ENCODE measurements at places on chromosomes 5 and 9.

DNA sequence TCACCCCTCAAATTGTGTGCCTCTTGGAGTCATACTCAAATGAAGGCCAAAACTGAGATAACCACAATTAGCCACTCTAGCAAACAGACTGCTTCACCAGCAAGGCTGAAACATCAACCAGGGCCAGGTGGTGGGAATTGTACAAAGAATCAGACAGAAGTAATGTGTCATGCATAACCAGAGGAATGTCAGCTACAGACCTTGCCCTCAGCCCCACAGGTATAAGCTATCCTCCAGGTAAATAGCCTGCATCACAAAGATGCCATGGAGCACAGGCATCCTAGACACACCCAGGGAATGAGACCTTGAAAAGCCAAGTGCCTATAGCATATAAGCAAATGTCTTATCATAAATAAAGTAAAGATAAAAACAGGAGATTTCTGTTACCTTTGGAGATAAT, 242.7 kb downstream of the CETN3 start:
- no peak for DNase-seq

- DNase-seq: no peak
These were observed 52.4 kb upstream of the COX7C start for GRCh38 chr5:86565197-86565789.

DNA sequence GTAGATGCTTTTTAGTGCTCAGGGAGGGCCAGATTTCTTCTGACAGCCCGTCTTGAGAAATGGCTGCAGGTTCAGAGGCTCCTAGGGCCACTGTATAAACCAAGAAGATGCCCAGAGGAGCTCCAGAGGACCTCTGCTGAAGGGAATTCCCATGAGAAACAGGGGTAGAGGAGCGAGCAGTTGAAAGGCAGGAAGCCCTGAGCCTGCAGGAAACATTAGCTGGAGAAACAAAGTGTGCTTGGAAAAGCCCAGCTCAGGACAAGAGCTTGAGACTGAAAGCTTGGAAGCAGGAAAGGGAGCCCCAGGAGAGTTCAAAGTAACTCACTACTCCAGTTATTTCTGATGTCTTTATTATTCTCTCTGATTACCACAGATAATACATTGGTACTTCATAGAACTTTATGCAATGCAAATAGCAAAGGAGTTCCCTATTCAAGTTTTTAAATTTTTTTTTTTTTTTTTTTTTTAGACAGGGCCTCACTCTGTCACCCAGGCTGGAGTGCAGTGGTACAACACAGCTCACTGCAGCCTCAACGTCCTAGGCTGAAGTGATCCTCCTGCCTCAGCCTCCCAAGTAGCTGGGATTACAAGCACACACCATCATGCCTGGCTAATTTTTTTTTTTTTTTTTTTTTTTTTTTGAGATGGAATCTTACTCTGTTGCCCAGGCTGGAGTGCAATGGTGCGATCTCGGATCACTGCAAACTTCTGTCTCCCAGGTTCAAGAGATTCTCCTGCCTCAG, 16.5 kb downstream of the HBEGF start:
- no peak for DNase-seq

DNA sequence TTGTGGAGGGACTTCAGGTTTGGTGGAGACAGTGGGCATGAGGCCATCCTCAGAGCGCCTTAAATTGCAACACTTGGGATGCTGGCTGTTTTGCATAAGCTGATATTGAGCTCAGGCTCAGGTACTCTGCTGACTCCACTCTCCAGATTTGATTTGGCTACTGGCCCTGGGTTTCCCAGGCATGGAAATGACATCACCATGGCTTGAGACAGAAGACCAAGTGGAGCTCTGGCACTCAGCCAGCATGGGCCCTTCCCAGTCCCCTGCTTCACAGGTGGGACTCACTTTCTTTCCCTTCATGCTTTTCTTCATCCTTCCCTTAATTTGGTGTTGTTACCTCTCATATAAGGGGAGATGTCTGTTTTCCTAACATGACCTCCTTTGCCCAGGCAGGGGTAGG, 72.0 kb upstream of the IL12B start:
- DNase-seq: no peak

DNA sequence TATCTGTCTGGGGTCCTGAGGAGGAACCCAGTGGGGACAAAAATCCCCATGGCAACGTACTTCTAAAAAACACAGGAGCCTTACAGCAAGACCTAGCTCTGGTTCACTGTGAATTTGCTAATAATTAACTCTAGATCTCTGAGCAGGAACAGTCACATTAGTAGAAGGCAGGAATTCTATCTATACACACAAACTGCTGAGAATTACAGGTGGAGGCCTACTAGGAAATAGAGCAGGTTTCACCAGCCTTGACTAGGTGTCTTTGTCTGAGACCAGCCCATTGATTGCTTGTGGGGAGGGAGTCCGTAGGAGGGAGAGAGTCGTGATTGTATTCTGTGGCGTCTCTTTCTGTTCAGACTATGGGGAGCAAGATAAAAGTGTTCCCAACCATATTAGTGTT, 44.8 kb downstream of the PRLR start:
- DNase-seq: no peak

- DNase-seq: no peak
These were observed 38.2 kb upstream of the CEP72 start for GRCh38 chr5:573976-574375.

DNA sequence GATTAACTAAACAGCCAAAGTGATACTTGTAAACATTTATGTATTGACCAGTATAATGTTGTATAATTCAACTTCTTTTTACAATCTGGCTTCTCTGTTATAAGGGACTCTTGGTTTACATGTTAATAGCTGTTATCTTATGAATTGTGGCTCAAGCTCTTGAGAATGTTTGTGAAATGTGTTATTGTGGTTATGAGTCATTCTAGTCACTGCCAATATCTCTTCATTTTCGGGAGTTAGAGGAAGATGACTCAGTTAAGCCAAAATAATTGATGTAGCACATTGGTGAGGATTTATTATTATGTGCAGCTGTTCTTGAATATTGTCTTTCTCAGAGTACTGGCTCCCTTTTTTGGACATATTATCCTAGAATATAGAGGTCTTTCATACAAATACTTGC, 655.2 kb upstream of the RIOK2 start:
- DNase-seq: peak; percentile 92

- DNase-seq: peak; percentile 94
These were observed 459.3 kb upstream of the MEF2C start for GRCh38 chr5:89342106-89342876.

DNA sequence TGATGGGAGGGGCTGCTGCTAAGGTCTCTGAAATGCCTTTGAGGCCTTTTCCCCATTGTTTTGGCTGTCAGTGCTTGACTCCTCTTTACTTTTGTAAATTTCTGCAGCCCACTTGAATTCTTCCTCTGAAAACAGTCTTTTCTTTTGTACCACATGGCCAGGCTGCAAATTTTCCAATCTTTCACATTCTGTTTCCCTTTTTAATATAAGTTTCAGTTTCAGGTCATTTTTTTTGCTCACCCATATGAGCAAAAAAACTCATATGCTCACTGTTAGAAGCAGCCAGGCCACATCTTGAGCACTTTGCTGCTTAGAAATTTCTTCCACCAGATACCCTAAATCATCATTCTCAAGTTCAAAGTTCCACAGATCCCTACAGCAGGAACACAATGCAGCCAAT, 234.6 kb upstream of the ADRA1B start:
- DNase-seq: no peak

GRCh38 chr9:136441191-136441680, 1.6 kb upstream of the INPP5E start:
- peak; percentile 38 for DNase-seq

GRCh38 chr9:81211741-81212140, 477.6 kb downstream of the TLE1 start:
- DNase-seq: no peak

DNA sequence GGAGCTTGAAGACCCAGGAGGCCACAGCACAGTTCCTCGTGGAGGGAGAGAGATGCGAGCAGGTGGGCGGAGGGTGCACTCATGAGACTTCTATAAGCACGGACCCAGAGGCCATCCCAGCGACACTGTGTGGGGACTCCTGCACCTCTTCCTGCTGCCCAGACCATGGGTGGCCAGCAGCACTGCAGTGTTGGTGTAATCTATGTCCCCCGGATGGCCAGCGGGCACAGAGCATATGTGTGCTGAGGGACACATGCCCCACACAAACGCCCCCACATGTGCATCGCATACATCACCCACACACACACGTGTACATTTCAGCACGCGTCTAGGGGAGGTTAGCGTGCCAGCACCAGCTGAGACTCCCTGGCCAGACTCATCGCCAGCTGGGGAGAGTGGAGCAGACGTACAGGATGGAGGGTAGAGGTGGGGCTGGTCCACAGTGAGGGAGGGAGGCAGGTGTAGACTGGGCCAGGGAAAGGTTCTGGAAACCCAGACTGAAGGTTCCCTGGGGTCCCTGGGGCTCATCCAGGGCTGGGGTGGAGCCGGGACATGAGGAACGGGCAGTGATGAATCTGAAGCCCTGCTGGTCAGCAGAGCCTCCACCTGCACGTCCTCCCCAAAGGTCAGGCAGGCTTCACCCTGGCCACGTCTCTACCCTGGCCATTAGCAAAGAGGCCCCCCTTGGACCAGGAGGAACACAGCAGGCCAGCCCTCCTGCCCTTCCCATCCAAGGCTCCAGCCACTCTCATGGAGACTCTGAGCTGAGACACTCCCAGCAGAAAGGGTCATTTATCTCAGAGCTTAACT, 27.6 kb downstream of the ADAMTS2 start:
- no peak for DNase-seq

DNA sequence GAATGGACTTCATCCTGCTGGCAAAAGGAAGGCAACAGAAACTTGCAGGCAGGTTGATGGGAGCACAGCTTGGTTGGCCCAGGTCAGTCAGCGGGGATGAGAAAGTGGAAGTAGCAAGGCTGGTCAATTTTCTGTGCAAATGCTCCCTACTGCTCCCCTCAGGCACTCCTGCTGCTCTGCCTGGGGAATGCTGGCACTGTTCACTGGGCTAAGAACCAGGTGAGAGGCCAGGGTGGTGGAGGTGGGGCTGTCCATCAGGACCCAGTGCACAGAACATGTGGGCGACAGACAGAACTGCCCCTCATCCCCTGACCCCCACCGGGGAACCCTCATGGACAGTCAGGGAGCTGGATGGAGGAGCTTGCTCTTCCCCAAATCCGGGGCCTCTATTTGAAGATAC, 593.1 kb downstream of the IRX1 start:
- DNase-seq: no peak

GRCh38 chr9:93413530-93413929, 38.0 kb upstream of the FAM120A start:
- no peak for DNase-seq

DNA sequence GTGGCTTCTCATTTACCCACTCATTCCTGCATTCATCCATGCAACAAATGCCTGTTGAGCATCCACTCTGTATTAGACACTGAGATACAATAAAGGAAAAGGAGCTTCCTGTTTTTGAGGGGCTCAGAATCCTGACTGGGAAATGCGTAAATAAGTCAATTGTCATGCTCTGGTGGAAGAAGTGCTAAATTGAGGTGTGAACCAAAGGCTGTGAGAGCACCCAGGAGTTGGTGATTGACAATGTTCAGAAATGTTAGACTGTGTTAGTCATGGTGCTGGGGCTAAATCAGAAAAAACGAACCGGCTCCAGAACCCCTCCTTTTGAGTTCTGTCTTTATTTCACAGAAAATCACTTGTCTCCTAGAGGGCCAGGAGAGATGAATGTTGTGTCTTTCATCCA, 558.6 kb upstream of the SGCD start:
- no peak for DNase-seq

GRCh38 chr5:125134216-125135081, 388.0 kb upstream of the ZNF608 start:
- DNase-seq: peak; percentile 84

DNA sequence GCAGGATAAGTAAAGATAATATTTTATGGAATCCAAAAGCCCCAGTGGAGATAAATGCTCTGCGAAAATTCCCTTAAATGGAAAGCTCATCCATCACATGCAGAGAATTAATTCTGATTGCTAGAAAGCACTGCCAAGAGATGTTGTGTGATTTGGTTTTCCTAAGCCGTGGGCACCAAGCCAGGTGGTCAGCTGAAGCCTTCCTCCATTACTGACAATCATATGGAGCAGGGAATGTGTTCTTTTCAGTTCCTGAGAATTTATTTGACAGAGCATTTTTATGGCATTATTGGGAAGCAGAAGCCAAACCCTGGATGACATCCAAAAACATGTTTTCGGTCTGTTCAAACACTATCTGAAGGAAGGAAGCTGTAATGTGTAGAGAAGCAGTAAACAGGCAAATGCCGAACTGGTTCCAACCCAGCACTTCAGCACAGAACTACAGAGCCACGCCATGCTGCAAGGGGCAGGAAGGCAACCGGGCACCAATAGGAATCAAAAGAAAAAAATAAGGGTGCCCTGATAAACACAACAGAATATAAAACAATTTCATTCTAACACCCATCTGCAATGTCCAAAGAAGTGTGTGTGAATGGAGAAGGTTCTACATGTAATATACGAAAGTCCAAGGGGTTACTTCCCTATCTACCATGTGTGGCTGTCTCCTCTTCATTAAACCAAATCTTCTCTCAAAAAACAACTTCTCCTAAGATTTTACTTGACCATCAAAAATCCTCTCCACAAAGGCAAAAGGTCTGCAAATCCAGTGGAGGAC, 12.3 kb downstream of the ARSB start:
- peak; percentile 21 for DNase-seq

- peak; percentile 42 for DNase-seq
These were observed 892 bp downstream of the SMIM32 start for GRCh38 chr5:136192015-136192525.

- DNase-seq: no peak
These were observed 541.7 kb upstream of the TUSC1 start for GRCh38 chr9:26219961-26220360.

DNA sequence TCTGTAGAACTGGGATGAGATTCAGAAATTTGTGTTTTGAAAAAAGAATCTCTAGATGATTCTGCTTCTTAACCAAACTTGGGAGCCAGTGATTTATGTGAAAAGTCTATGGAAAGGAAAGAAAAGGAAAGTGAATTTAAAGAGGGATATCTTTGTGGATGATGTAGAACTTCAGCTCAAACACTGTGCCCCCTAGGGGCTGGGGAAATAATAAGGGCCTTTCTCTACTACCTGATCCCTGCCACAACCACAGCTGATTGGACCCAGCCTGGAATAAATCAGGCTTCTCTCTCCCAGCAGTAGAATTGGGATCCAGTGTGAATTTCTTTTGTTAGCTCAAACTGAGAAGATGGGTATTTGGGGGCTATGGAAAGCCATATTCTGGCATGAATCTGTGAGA, 155.0 kb downstream of the PRELID2 start:
- no peak for DNase-seq

- peak; percentile 60 for DNase-seq
These were observed 366.9 kb downstream of the DEPDC1B start for GRCh38 chr5:60333005-60333571.

GRCh38 chr9:113143432-113144227, 7.2 kb upstream of the SLC31A2 start:
- no peak for DNase-seq

- DNase-seq: no peak
These were observed 51.5 kb downstream of the PSD2 start for GRCh38 chr5:139847091-139847490.

- peak; percentile 91 for DNase-seq
These were observed 98.3 kb downstream of the PPARGC1B start for GRCh38 chr5:149828161-149829011.

DNA sequence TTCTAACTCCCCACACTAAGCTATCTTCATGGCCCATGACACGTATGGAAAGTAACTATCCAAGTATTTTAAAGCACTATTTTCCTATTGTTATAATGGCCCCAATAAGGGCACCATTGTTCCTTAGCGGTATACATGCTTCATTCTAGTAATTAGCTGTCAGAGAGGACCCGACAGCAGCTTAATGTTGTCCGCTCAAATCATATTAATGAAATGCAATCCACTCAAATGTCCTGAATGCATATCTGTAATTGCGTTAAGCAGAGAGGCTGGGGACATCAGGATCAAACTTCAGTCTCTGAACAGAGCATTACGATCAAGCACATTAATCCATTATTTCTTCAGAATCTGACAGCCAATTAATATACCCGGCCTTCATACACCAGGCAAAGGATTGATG, 139.7 kb downstream of the CRB2 start:
- no peak for DNase-seq
